ENCODE measurements at places on chromosomes 7 and 10.

DNA sequence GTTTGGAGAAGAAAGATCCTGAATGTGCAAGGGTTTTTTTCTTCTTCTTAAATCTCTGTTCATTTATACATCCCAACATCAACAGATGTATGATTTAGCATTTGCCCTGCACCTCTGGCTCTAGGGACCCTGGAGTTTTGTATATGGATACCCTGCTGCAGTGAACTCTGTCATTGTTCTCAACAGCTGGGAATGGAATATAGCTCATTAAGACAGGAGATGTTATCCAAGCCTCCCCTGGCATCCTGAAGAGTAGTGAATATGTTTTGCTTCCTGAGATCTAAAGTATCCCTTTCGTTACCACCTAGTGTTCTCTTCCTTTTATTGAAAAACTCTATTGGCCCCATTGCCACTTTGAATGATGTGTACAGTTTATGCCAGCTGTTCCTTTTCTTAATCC lies 275.9 kb downstream of the EXOC4 start:
- DNase-seq, result no peak

DNA sequence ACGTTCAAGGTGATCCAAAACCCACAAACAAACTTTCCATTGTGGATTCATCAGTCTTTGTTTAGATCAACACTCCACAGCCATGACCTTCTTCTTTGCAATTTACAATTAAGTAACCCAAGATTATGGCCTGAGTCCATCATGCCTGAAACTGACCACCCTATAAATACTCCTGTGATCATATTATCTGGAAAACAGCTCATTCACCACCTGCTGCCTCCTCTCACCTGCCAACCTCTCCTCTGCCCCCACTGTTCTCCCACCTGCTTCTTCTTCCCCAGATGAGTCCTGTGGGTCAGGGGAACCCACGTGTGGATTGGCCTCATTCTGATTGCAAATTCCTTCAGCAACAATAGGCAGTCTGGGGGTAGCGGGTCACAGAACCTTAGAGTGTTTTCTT lies 81.4 kb downstream of the ABLIM1 start:
- DNase-seq, result no peak

DNA sequence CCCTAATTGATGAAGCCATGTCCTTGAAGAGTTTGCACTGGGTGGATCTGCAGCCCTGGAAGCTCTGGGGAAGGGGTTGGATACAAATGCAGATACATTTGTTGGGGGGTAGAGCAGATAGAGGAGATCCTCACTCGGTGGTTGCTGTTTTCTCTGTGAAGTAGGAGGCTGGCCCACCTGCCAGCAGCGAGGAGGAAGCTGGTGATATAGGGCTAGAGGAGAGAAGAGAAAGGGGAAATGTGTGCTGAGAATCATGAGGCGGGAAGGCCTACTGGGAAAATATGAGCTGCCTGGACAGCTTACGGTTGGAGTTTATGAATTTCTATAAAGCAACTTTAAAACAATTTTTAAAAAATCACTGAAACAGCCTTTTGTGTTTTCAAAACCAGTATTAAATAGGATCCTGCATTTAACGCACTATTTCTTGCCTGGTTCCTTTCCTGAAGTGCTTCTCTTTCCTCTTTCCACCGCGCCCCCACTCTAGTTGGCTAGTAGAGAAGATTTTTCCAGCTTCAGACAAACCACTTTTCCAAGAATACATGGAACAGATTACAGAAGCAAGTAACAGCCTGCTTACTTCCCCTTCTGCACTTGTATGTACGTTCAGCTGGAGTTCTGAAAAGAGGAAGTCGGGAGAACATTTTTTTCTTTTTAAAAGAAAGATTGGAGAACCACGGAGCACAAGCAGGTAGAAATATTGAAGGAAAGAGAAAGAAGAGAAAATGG lies 100.6 kb upstream of the GLCCI1 start:
- no peak for DNase-seq

DNA sequence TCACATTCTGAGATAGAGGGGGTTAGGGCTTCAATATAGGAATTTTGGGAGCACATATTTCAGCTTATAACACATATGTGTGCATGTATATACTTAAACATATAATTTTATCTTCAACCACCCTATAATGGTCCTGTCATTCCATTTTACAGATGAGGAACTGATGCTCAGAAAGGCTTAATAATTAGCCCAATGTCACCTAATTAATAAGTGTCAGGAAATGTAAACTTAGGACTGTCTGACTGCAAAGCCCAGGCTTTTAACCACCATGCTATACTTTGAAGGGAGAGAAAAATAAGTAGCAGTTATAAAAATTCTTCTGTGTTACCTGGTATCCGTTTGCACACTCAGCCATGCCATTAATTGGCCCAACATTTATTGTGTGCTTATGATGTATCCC lies 172.6 kb downstream of the SKIDA1 start:
- no peak for DNase-seq

GRCh38 chr10:69479240-69480067 lies 28.2 kb downstream of the TSPAN15 start:
- DNase-seq, result no peak

GRCh38 chr7:50298811-50299562 lies 5.5 kb upstream of the IKZF1 start:
- DNase-seq, result no peak

DNA sequence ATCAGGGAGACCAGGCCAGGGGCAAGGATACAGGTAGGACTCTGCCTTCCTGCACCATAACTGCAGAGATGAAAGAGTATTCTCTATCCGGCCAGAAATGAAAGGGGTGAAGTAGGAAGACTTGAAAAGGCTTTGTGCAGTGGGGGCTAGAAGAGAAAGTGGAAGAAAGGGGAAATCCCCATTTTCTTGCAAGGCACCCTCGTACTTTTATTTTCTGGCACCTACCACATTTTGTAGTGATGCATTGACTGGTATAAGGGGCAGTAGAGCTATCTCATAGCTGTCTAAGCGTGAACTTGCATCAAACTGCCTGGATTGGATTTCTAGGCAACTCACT lies 752 bp upstream of the CAMK2G start:
- no peak for DNase-seq

DNA sequence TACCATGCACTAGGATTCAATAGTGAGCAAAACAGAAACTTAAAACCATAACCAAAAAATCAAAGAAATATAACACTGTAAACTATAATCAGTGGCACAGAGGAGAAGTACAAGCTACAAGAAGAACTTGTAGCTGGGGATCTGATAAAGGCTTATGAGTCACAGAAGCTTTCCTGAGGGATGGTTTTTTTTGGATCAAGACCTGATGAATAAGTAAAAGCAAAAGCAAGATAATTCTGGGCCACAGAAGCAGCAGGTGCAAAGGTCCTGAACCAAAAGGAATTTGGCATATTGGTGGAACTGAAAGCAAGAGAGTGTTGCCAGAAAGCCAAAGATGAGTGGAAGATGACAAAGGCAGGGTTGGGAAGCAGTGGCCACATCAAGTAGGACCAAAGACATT lies 37.4 kb upstream of the BET1 start:
- DNase-seq, result no peak

DNA sequence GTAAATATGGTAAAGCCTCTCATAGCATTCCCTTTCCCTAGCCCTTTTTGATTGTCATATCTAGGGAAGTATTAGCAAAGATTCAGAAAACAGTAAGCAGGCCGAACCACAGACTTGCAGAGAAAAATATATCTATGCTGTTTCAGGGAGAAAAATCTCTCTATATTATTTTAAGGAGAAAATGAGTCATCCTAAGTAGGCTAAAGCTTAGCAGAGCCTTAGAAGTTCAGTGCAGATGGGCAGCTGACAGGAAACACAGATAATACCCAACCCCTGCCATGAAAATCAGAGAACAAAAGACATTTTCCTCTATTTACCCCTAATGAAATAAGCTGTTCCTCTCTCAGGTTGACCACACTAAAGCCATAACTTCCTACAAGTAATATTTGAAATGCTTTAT lies 16.5 kb downstream of the C1QL3 start:
- DNase-seq, result no peak

GRCh38 chr10:75202321-75203045 lies 8.1 kb upstream of the VDAC2 start:
- DNase-seq, result no peak

DNA sequence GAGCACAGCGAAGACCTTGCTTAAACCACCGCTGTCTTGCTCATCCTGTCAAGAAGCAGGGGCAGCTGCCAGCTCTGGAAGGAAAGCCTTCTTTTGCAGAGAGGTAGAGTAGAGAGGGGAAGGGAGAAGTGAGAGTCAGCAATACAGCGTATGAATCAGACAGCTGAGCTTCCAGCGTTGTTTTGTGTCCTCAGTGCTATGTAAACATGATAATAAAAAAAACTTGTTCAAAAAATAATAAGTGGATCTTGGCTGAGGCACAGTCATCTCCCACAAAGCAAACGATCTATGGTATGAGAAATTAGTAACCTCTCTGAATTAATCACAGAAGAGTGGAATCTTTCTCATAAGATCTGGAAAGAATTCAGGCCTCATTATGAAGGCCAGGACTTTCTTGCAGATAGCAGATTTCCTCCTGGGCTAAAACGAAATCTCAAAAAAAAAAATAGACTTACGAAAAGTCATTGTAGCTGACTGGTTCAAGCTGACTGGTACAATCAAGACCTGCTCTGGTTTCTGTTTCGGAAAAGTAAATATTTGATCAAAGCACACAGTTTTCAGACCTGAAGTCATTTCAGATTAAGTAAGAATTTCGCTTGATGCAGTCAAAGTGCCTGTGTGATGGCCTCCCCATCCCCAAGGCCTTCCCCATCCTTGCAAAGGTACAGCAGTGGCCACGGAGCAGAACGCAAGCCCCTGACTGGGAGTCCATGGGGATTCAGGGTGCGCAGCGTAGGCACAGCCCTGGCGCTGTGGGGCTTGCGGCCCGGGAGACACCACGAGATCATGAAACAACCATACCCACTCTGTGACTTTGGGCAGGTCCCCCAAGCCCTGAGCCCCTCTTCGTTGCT lies 29.4 kb downstream of the CHST15 start:
- no peak for DNase-seq

Data from GM23338 (cell line).